ENCODE measurements at places on chromosomes 5 and 9.

DNA sequence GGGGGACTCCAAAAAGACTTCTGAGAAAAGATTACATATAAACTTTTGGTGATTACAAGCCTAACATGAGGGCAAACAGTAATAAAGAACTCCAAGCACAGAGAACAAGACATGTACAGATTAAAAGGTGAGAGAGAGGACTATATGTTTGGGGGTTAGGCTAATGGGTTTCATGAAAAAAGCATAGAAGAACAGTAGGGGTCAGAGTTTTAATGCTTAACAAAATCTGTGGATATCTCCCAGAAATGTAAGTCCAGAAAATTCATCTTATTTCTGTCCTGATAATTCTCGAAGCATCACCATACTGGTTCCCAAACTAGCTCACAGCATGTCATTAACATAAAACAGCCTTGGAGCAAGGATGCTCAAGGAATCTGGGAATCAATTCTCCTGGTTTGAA, 137.2 kb downstream of the ARRDC3 start:
- DNase-seq = no peak

GRCh38 chr5:95723632-95724369, 7.3 kb upstream of the RHOBTB3 start:
- no peak for DNase-seq

- peak; percentile 56 for DNase-seq
These were observed 2.9 kb downstream of the FPGS start for GRCh38 chr9:127805620-127806019.

DNA sequence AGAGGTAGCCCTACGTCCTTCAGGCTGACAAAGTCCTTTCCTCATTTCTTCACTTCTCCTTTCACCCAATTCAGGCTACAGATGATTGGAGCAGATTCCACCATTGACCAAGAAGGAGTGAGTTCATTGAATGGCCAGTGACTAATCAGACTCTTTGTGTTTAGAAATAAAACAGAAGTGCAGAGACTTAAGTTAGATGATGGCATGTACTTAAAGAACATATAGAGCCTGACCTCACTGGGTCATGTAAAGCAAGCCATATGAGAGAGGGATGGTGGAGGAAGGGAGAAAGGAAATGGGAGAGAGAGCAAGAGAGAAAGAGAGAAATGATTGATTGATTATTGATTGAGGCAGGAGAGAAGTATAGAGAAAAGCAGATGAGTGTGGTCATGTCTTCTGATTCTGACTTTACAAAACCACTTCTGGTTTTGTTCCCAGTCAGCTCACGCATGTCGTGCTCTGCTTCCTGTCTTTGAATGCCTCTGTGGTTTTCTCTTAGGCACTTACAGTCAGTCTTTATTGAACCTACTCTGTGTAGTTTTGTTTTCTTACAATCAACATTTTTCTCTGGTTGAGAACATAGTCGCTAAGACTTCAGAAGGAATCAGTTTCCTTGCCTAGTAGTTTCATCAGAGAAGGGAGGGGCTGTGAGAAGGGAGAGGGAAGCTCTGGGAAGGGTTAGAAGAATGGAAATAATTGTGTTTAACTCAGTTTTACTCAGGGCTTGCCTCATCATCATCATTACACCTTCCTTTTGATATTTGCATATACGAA, 149.2 kb upstream of the KLF9 start:
- peak; percentile 91 for DNase-seq

- DNase-seq = no peak
These were observed 36.6 kb upstream of the ITGA1 start for GRCh38 chr5:52751137-52751536.

DNA sequence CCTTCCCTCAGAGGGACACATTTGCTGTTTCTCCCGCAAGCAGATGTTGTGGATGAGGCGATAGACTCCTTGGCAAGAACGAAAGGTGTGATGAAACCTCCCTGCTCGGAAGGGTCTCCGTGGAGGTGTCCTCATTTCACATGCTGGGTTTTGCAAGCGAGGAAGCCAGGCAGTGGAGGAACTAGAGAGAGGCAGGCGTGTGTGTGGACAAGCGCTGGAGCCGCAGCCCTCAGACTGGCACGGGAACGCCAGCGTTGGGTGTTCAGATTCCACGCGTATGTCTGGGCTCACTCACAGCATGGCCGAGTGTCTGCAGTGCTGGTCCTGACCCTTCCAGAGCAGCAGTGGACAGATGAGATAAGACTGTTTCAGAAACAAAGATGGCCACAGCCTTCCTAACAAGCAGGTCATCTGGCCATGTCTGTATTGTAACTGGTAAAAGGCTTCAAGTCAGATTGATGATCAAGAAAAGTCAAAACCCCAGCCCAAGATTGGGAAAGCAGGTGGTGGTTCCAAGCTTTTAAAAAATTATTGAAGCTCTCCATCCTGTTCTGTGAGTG, 35.0 kb upstream of the NCS1 start:
- DNase-seq = no peak

DNA sequence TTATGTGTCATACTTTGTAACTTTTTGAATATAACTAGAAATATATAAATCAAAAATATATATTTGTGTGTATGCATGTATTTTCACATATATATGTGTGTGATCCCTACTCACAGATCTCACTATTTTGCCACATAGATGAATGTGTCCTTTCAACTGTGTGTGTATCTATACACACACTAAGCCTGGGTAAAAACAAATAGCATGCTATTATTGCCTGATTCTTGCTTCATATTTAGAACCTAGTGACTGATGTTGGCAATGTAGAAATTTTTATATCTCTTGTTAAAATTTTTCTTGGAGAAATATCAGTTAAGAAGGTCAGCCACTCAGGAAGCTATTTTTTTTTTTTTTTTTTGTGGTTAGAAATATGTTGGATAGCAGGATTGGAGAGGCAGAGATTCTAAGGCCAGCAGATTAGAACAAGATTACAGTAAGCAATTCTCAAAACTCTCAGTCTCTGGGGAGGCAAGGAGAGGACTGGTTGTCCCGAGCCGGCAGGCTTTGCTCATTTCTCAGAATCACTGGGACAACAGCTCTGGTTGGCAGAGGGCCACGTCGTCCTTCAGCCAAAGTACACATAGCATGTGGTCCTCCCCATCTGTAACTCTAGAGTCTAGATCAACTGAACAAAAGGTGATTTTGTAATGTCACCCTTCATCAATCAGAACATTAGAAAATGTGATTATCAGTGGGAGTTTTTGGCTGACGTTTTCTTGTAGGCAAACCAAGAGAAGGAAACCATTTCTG, 19.7 kb downstream of the C6 start:
- DNase-seq = no peak

DNA sequence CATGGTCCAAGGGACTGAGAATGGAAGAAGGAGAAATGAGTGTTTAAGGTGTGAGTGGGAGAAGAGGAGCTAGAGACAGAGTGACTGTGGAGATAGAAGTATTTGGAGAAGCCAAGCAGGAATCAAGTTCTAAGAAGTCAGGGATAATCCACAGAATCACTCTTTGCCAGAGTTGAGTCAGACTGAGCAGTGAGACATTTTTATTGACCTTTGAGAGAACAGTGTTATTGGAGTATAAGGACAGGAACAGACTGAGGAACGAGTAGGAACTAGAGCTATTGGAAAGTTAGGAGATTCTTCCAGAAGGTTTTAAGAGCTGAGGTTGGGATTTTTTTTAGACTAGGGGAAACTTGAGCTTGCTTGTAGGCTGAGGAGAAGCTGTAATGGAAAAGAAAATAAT, 37.2 kb downstream of the RCL1 start:
- DNase-seq = no peak

DNA sequence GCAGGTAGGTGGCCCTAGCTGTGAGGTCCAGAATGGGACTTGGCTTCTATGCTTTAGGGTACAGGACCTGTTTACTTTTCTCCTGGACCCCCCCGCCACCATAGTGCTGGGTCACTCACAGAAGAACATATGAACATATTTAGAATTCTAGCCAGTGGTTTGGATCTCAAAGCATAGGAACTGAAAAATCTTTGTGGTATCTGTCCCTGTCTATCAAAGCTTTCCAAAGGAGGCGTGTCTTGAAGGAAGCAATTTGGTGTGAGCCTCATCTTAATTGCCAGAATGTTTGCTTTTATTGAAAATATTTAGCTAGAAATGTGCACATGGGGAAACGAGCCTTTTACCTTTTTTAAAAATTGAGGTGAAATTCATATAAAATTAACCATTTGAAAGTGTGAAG, 6.2 kb downstream of the PHF2 start:
- no peak for DNase-seq

- DNase-seq = no peak
These were observed 731.5 kb downstream of the TLE1 start for GRCh38 chr9:80957801-80958200.

GRCh38 chr5:157533011-157533481, 42.5 kb downstream of the ADAM19 start:
- DNase-seq = no peak

DNA sequence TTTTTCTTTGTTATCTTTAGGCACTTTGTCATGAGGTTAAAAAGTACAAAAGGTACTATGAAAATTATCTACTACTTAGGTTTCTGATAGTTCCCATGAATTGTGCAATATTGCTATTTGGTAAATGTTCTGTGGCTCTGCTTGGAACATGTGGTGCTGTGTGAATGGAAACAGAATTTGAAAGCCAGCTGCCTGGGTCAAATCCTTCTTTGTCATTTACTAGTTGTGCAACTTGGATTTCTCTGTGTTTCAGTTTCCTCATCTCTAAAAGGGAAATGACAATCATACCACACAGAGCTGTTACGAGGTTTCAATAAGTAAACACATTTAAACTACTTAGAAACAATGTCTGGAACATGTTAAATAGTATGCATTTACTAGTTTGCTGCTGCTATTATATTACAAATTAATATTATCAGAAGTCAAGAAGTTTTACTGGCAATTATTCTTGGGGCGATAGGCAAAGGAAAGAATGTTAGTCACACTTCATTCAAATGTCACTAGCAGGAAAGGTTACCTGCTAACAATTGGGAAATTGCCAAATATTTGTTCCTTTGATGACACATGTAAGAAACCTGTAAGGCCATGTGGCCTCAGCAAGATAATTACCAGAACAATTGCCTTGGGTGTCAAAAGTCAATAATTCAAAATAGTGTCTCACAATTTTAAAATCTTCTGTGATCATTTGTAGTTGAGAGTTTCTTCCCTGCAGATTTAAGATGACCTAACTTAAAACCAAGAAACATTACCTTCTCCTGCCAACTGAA, 184.8 kb downstream of the KIAA0825 start:
- peak; percentile 3 for DNase-seq
